ENCODE measurements at places on chromosomes 5 and 9.

- no peak for DNase-seq
Observed at GRCh38 chr5:177444106-177445051, 2.2 kb upstream of the PRR7 start.

GRCh38 chr9:33498387-33498786 lies 24.7 kb upstream of the NOL6 start:
- no peak for DNase-seq

GRCh38 chr5:156778752-156779151 lies 71.3 kb upstream of the PPP1R2B start:
- DNase-seq: no peak

DNA sequence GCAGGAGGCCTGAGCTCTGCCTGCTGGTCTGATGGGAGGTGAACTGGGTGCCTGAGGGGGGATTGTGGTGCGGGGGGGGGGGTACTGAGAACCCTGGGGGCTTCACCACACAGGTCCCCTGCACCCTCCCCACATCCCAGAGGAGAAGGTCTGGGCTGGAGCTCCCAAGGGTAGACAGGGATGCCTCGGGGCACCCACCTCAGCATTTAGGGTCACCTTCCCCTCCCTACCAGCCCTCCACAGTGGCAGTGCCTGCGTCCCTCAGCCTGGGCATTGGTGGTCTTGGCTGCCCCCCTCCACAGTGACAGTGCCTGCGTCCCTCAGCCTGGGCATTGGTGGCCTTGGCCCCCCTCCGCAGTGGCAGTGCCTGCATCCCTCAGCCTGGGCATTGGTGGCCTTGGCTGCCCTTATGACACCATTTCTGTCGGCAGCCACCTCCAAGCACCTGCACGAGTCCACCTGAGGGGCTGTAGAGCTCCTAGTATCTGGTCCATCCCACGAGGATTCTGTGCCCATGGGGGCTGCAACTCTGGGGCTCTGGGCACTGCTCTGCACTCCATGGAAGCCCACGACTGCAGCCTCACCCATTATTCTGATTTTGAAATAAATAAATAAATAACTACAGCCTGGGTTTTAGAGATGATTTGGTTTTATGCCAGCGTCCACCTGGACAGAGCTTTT lies 21.5 kb downstream of the NKD2 start:
- no peak for DNase-seq

DNA sequence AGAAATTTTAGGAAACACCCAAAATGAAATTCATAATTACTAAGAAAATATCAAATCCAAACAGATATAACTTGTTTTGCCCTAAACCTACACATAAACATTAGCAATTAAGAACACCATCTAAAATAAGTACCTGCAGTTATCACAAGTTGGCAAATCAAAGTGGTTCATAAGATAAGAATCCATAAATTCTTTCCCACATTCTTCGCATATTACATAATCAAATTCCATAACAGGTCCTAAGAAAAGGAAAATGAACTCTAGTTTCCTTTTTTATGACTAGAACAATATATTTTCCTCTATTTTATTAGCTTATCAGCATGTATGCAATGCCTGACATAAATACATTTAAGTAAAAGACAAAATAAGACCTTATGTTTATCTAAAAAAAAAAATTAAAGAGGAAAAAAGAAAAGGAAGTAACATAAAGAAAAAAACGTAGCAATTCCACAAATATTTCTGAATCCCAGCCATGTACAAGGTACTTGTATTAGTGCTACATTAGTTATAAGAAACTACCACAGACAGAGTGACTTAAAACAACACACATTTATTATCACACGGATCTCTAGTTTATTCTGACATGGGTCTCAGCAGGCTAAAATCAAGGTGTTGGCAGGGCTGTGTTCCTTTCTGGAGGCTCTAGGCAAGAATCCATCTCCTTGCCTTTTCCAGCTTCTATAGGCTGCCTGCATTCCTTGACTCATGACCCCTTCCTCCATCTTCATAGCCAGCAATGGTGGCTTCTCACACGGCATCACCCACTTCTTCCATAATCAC lies 7.5 kb downstream of the XPA start:
- no peak for DNase-seq

DNA sequence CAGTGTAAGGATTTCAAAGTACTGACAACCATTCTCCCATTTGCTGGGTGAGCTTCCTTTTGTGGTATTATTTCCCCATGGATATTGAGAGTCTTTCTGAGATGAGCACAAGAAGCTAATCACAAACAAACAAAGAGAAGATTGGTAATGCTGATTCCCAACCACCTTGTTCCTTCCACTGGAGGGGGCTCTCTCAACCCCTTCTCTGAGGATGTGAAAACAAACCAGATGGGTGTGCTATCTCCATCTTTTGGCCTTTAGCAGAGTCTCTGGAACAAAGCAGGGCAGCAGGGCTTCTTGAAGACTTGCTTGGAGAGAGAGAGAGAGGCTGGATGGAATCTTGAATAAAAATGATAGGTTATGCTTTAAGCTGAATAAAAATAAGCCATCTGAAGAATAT lies 576.7 kb upstream of the ZNF462 start:
- no peak for DNase-seq

DNA sequence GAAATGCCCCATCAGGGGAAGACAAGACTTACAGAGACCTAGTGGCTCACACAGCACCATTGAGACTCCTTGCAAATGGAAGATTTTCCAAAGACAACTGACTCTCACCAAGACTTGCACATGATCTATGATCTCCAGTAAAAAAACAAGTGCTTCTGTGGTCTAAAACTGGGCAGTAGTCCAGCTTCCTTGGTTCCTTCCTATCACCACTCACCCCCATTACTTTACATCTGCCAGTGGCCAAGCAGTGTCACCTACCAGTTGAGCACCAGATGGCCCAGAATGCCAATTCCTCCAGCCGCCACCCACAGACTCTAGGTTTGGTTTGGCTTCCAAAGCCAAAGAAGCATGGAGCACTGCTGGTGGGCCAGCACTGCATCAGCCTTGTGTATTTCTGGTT lies 47.7 kb downstream of the SH3TC2 start:
- no peak for DNase-seq

DNA sequence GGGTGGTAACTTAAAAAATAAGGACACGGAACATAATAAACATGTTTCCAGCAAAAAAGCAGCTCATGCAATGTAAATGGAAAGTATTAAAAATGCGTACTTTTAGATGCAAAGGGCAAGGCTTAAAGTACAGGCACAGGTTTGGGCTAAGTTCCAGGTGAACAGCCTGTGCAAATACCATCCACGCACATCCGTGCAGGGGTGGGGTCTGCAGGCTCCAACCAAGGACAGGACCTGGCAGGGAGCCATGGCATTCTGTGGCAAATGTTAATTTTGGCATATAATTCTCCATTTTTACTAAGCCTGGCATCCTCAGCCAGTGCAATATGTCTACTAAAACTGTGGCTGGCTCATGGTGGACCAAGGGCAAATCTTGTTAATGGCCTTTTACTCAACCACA lies 365.8 kb upstream of the DAP start:
- no peak for DNase-seq

DNA sequence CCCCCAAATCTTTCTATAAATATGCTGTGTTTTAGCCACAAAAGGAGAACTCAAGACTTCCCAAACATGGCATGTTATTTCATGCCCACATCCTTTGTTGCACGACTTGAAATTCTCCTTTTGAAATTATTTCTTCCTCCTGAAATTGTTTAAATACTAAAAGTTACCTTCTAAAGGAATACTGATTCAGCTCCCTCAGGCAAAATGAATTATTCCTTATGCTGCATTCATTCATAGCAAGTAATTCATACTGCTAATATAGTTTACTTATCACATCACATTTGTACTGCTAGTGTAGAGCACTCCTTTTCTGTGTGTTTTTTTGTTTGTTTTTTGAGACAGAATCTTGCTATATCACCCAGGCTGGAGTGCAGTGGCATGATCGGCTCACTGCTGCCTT lies 45.7 kb downstream of the BHMT start:
- no peak for DNase-seq

DNA sequence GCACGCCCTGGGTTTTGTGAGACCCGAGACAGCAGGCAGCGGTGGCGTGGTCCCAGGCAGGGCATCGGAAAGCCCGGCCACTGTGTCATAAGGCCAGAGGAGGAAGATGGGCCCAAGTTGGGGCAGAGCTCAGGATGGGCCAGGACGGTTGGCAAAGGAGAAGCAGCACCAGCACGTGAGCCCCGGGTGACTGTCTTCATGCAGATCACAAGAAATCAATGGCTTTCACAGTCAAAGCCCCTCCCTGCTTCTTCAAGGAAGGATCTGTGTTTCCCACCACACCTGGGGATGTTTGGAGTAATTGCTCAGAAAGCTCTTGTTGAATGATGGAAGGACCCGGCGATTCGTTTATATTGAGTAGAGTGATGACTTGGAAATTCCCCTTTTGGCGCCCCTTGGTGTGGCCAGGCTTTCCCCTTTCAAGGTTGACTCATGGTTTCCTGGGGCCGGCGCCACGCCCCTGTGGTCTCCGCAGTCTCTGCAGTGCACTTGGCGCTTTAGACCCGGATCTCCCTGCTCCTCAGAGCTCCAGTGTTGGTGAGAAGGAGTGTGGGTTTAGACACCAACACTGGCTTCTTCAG lies 52.1 kb downstream of the IL31RA start:
- DNase-seq: no peak

DNA sequence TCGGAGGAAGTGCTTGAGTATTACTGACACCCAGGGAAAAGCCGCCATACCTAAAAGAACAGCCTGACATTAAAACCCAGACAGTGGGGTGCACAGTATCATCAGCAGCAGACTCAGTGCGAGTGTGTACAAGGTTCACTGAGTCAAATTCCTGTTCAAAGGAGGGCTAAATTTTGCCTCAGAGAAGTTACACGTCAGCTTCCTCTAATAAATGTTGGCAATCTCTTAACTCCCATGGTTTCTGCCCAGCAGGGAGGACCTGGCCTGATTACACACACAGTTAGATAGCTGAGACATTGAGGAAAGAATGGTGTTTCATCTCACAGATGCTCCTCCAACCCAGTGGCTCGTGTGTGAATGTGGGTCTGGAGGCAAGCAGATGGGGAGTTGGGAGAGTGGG lies 38.2 kb downstream of the NIPSNAP3B start:
- DNase-seq: no peak

DNA sequence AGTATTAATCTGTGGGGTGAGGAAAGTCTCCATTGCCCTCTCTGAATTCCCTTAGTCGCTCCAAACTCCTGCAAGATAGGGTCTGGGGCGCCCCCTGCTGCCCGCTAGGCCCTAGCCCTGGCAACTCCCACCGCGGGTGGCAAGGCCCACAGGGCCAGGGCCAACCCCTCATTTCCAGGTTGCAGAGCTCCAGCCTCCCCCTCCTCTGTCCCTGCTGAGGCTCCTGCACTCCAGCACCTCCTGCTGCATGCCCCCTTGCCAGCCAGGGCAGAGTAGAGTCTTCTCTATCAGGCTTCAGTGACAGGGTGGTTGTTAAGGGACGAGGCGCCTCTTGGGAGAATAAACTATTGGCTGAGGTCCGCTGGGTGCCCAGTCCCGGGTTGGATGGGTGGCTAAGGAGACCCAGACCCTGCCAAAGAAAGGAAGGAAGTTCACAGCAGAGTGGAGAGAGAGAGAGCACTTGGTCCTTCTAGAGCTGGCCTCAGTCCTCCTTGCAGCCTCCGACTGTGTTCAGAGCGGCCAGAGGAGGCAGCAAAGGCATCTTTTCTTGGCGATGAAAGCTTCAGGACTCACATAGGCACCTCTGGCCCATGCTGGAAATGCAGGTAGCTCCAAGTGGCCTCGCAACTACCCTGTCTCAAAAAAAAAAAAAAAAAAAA lies 45.6 kb downstream of the SAR1B start:
- peak; percentile 65 for DNase-seq

GRCh38 chr9:131578731-131579504 lies 33.6 kb downstream of the PRRT1B start:
- no peak for DNase-seq

- DNase-seq: no peak
Observed at GRCh38 chr5:76165711-76166374, 82.7 kb downstream of the SV2C start.

DNA sequence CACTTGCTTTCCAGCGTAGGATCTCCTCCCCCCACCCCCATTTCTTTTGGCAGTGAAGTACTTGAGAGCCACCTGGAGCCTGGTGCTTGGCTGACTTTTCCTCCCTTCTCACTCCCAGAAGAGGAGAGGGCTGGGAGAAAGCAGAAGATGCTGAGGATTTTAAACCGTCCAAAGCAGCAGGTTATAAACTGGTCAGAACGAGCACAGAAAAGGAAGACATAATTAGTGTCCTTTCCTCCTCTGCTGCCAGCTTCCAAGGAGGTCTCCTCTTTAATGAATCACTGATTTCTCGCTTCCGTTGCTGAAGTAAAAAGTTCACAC lies 563 bp upstream of the FGF10 start:
- DNase-seq: no peak

GRCh38 chr5:88021141-88021540 lies 247.5 kb downstream of the TMEM161B start:
- DNase-seq: no peak

GRCh38 chr5:133230823-133231578 lies 179.2 kb downstream of the HSPA4 start:
- DNase-seq: no peak

DNA sequence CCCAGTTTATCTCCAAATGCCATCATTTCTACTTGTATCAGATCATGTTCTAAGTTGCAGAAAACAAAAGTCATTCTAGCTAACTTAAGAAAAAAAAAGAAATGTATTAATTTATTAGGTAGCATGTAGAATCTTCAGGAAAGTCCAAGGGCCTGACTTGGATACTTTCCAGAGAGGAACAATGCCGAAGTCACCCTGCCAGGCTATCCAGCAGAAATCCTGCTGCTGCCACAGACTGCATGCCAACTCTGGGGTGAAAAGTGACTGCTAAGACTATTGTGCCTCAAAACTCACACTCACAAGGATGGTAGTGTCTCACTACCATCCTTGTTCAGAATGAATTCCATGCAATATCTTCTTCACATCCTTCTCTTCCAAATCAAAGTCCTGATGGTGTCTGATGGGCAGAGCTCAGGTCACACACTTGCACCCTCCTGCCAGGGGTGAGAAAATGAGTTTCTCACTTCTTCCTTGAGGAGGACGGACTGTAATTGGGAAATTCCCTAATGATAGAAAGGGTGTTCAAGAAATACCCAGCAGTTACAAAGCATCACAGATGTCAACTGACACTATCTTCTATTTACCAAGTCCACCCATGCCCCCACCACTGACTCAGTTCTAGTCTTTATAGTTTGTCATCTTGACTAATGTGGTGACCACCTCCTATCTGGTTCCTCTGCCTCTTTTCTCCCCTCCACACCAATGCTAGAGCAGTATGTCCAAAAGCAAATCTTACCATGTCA lies 279.4 kb downstream of the CWC27 start:
- DNase-seq: no peak

- DNase-seq: no peak
Observed at GRCh38 chr5:9124071-9124470, 421.8 kb downstream of the SEMA5A start.
